ENCODE measurements at places on chromosomes 5 and 9.

DNA sequence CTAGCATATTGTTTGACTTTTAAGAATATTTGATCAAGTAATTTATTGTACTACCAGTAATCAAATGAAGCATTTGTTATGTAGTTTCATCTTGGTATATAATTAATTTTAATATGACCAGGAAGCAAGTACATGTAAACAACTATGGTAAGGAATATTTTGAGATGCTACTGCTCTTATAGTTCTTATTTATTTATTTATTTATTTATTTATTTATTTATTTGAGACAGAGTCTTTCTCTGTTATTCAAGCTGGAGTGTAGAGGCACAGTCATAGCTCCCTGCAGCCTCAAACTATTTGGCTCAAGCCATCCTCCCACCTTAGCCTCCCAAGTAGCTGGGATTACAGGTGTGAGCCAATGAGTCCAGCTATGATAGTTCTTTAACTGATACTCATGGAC lies 8.1 kb downstream of the PPIP5K2 start:
- no peak for DNase-seq

DNA sequence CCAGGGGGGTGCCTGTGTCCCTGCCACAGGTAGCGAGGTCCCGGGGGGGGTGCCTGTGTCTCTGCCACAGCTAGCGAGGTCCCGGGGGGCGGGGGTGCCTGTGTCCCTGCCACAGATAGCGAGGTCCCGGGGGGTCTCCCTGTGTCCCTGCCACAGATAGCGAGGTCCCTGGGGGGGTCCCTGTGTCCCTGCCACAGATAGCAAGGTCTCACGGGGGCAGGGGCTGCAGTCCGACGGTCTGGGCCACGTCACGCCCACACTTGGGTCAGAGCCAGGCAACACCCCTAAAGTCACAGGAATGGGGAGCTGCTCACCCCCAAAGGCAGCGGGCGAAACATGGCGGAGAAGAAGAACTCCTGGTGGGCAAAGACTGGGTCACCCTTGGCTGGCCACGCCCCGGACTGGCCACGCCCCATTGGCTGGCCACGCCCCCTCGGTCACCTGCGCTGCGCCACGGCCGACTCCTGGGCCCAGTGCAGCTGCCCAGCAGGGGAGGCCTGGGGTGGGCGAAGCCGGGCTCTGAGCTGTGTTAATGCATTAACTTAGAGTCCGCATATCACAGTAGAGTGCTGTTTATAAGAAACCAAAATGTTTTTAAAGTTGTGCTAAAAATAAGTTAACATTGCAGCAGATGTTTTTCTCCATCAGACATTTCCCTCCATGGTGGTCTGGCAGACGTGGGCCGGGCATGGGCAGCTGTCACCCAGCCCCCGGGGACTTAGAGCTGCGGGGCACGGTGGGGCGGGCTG lies 7.0 kb downstream of the NOXA1 start:
- DNase-seq, result peak; percentile 66

GRCh38 chr5:96626956-96627355 lies 35.2 kb upstream of the CAST start:
- DNase-seq, result no peak

GRCh38 chr9:107905308-107906020 lies 415.9 kb upstream of the KLF4 start:
- no peak for DNase-seq

GRCh38 chr5:40010436-40010835 lies 585.7 kb upstream of the DAB2 start:
- DNase-seq, result no peak

- no peak for DNase-seq
Observed at GRCh38 chr5:16577677-16578076, 39.1 kb downstream of the RETREG1 start.

DNA sequence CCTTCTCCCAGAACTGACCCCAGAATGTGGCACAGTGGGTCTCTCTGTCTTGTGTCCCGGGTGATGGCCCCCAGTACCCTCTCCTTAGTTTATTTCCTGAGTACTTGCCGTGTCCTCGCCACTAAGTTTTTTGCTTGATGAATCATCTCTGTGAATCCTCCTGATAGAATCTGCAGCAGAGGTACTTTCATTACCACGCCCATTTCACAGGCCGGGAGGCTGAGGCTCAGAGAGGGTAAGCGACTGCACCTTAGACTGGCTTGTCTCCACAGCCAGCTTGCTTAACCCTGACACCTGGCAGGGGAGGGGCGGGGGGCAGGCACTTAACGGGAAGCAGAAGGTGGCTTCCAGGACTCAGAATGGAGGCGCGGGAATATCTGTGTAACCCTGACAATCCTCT lies 7.9 kb upstream of the IER5L start:
- DNase-seq, result no peak

DNA sequence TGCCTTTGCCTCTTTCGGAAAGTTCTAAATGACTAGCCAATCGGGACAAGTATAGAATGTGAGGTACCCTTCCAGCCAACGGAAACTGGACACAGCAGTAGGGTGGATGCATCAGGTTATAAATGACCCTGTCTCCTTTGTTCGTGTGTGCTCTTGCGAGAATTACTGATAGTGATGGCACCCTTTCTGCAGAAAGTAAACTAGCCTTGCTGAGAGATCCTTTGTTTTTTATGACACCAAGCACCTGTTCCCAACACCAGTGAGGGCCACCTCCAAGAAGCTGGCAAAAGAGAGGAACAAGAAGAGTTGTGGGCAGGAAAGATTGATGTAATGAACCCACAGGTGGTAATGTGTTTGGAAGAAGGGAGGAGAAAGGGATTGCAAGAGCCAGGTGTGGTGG lies 42.8 kb upstream of the FABP6 start:
- DNase-seq, result no peak

GRCh38 chr5:138503487-138504270 lies 38.4 kb downstream of the EGR1 start:
- peak; percentile 68 for DNase-seq

DNA sequence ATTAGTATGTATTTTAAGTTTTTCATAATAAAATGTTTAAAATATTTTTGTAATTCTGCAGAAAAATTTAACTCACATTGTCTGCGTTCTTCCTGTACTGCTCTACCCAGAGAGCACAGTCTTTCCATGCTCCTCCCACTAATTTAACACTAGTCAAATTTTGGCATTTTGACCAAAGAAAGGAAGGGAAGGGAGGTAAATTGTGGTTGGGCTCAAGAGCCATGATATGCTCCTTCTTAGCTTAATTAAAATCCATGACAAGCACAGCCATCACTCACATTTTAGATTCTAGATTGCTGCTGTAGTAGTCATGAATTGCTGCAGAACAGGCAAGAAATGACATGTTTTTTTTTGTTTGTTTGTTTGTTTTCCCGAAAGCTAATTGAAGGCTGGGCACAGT lies 98.4 kb downstream of the NLN start:
- DNase-seq, result no peak

DNA sequence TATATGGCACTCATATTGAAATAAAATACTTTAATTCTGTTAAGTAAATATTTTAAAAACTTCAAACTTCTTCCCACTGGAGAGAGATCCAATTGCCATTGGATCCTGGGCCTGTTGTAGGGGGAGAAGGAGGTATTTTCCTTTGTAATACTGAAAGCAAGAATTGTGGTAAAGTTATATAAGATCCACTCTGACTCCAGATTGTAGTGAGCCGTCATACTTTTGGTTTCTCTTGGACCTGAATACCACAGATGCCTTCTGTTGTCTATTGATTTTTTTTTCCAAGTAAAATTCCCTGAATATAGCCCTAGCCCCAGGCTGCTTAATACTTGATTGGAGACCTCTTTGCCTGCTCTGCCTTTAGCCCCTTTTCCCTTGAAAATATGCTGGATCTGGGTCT lies 86.9 kb downstream of the ATG10 start:
- no peak for DNase-seq

DNA sequence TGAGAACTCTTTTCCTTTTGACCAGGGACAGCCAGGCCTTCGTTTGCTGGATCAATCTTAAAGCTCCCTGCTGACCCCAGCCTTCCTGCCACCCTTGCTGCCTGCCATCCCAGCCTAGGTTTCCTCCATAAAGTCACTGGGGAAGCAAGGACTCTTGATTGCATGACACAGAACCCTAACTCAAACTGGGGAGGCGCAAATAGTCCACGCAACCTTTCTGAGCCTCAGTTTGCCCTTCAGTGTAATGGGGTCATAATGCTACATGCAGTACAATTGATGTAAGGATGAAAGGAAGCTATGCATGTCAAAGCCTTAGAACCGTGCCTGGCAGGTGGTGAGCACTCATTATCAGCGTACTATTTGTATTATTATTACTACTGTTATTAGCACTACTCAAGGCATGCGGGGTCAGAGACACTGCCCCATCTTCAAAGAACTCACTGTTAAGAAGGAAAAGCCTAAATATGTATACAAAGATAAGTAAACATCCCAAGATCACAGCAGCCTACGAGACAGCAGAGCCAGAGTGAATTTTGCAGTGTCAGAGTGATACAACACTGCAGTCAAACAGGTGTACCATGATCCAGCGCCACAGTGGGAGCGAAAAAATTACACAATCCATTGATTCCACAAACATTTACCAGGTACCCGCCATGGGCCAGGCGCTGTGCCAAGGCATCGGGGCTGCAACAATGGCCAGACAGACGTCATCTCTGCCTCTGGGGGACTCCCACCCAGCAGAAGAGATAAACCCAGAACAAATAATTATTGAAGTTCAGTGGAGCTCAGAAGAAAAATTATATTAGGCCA lies 16.9 kb upstream of the CPLX2 start:
- DNase-seq, result no peak

GRCh38 chr5:43010935-43011315 lies 29.2 kb downstream of the ANXA2R start:
- no peak for DNase-seq

DNA sequence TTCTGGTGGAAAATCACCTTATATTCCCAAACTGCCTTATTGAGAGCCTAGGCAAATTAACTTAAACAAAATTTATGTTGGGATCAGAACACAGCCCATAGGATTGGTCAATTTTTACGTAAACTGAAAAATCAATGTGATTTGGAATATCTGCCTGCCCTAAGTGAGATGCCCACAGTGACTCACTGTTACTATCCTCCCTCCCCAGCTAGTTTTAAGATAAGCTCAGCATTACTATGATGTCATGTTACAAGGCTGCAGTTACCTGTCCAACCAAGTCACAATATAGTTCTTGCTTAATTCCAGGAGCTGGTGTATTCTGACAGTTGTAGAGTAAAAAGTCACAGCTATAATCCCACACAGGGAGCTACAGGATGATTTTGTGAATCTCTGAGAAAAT lies 23.1 kb downstream of the SKP1 start:
- no peak for DNase-seq

DNA sequence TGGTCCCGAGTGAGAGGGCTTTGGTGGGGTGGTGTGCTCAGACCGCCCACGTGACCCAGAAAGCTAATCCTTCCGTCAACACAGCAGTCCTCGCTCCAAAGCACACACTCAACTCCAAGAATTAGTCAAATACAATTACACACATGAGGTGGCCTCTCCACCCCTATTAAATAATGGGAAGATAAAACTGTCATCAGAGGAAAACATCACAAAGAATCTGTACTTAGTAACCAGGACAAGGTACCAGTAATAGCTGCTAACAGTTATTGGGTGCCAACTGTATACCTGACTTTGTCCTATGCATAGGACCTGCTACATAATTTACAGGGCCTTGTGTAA lies 222.8 kb downstream of the HSPA4 start:
- DNase-seq, result no peak

GRCh38 chr5:71924980-71925379 lies 182.3 kb upstream of the MAP1B start:
- peak; percentile 89 for DNase-seq

- DNase-seq, result no peak
Observed at GRCh38 chr9:21856301-21857094, 54.1 kb downstream of the MTAP start.

Measured in T47D (cell line).